HT-29 (cell line): ENCODE measurements at places on chromosomes 4 and X.

GRCh38 chrX:117895418-117895817, 221.2 kb downstream of the KLHL13 start:
- DNase-seq: no peak

DNA sequence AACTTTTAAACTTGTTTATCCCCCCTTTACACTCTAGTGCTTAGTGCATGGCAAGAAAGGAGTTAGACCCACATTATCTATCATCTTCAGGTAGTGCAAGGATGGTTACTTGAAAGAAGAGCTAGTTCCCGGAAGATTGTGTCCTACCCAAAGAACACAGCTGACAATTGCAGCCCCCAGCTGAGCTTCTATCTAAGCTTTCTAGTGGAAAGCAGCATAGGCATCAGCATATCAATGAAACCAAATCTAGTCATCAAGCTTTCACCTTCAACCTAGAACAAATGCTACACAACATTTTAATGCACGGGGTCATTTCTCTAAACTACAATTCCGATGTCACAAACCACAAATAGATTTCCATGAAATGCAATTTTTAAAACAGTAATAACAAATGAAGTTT, 88.9 kb upstream of the TFDP3 start:
- DNase-seq: no peak

GRCh38 chr4:26964512-26964911, 103.9 kb downstream of the STIM2 start:
- no peak for DNase-seq

- no peak for DNase-seq
These were observed 239.4 kb downstream of the FAM47A start for GRCh38 chrX:33892670-33893069.

DNA sequence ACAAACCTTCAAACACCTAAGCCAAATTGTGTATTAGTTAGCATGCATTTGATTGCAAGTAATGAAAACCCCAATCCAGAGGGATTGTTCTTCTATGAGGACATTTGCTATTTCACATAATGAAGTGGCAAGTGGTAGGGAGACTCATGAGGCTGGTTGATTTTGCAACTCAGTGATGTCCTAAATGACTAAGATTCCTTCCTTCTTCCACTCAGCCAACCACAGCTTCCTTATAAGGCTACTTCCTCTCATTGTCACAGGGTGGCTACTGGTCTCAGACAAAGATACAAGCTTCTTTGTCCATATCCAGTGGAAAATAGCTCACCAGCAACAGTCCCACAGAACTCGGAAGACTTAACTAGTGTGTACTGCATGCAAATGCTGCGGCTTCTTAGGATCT, 5.3 kb upstream of the OTC start:
- DNase-seq: peak; percentile 4

GRCh38 chrX:136684120-136684519, 36.2 kb downstream of the CD40LG start:
- DNase-seq: no peak

GRCh38 chrX:129659141-129659540, 4.4 kb upstream of the APLN start:
- DNase-seq: no peak

DNA sequence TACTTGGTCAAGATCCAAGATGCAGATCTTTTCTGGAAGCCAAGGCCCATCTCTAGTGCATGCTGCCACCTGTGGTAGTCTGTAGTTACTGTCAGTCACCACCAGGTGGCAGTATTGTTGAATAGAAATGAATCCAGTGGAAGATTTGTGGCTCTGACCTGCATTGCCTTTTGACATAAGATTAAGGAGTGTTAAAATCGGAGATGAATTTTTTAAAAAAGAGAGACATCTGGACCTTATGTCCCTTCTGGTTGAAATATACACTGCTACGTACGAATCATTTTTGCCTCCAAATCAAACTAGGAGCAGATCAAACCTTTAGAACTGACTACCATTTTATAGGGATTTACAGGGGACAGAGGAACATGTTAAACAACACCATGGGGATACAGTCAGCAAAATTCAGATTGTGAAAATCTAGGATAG, 46.9 kb upstream of the RHOH start:
- peak; percentile 92 for DNase-seq

DNA sequence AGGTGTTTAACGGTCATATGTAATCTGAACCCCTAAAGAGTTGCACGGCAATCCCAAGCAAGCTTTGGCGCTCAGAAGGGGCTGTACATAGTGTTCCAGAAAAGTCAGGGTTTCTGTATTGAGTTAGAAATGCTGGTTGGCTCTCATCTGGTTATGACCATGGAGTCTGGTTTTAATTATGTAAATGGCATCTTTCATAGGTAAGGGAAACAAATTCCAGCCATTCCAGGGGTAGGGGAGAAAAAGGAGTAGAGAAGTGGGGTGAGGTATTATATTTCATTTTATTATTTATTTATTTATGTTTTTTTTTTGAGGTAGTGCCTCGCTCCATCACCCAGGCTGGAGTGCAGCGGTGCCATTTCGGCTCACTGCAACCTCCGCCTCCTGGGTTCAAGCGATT, 15.9 kb downstream of the KLF3 start:
- no peak for DNase-seq

GRCh38 chrX:9578083-9578779, 113.4 kb downstream of the TBL1X start:
- no peak for DNase-seq

DNA sequence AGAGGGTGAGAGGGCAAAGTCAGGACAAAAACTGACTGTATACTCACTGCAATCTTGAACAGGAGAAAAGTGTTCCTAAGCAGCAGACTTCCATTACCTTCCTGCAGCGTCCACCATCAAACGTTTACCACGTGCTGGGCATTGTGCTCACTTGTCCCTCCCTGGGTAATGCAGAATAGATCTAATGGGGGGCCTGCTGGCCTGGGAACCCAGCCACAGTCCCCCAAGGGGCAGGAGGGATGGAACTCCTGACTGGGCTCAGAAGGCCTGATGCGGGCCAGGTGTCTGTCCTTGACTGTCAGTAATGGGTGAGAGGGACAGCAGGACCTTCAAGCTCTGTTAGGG, 37.6 kb upstream of the FAM156A start:
- no peak for DNase-seq

DNA sequence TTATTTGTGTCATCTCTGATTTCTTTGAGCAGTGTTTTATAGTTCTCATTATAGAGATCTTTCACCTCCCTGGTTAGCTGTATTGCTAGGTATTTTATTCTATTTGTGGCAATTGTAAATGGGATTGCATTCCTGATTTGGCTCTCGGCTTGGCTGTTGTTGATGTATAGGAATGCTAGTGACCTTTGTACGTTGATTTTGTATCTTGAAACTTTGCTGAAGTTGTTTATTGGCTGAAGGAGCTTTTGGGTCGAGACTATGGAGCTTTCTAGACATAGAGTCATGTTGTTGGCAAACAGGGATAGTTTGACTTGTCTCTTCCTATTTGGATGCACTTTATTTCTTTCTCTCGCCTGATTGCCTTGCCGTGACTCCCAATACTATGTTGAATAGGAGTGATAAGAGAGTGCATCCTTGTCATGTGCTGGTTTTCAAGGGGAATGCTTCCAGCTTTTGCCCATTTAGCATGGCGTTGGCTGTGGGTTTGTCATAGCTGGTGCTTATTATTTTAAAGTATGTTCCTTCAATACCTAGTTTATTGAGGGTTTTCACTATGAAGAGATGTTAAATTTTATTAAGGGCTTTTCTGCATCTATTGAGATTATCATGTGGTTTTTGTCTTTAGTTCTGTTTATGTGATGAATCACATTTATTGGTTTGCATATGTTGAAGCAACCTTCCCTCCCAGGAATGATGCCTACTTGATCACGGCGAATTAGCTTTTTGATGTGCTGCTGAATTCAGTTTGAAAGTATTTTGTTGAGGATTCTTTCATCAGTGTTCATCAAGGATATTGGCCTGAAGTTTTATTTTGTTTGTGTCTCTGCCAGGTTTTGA, 72.7 kb upstream of the BOD1L1 start:
- peak; percentile 15 for DNase-seq

DNA sequence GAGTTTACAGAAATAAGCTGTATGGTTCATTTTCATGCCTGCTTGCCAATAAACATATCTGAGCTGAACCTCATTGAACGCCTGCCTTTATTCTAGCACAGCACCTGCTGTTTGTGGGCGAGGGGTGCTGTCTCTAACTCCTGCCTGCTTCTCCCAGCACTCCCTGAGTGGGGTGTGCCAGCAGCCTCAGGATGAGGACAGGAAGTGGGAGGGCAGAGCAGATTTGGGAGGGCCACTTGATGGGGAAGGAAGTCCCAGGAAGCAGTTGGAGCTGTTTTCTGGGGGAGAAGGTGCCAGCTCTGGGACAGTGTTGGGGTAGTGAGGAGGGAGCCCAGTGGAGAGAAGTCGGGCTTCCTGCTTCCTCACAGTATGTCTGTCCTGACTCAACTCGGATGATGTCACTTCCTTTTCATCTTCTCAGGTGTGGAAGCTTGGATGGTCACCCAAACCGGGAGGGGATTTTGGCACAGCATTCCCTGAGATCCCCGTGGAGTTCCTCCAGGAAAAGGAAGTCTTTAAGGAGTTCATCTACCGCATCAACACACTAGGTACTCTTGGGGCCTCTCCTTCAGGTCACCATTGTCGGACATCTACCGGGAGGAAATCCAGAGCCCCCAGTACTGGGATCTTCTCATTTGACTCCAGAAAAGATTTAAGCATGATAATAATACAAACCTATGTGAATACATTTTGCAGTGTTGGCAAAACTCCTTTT, 29.0 kb upstream of the MSANTD1 start:
- no peak for DNase-seq

DNA sequence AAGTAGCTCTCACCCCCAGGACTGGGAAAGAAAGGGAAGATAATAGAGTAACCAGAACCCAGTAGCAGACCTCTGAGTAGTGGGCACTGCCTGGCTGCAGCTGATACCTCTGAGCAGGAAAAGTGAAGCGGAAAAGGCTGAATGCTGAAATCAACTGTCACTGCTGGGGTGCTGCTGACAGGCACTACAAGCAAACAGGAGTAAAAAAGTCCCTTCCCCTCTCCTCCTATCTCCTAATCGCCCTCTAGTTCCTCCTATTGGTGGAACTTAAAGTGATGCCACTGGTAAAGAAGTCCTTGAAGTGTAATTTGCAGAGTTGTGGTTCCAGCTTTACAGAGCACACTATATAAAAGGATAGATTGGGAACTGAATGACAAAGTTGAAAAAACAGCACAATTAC, 32.8 kb upstream of the GLRB start:
- peak; percentile 27 for DNase-seq

GRCh38 chr4:8922481-8922880, 50.8 kb upstream of the HMX1 start:
- no peak for DNase-seq

- no peak for DNase-seq
These were observed 441.7 kb upstream of the SLIT2 start for GRCh38 chr4:19809989-19810388.

- no peak for DNase-seq
These were observed 53.4 kb downstream of the CD99L2 start for GRCh38 chrX:150845091-150845490.
